ENCODE measurements at places on chromosomes 6 and 20.

GRCh38 chr6:43990275-43990626 is 137.0 kb downstream of the MRPL14 start:
- DNase-seq: no peak

GRCh38 chr6:136117081-136117480 is 133.0 kb downstream of the MTFR2 start:
- no peak for DNase-seq

DNA sequence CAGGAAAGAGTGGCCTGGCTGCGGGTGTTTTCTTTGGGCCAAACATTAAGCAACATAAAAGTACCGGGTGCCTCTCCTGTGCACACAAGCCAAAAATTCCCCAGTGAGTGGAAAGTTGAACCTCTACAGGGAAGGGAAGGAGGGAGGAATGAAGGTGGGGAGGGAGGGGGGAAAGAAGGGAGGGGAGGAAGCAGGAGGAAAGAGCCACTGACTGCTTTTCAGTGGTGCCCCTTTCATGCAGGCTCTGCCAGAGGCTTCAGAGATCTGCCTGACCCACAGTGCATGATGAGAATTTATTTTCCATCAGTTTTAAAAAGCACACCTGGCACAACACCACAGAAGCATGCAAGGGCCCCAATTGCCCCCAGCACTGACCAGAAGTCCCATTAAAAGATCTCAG is 27.5 kb upstream of the AVP start:
- DNase-seq: no peak

DNA sequence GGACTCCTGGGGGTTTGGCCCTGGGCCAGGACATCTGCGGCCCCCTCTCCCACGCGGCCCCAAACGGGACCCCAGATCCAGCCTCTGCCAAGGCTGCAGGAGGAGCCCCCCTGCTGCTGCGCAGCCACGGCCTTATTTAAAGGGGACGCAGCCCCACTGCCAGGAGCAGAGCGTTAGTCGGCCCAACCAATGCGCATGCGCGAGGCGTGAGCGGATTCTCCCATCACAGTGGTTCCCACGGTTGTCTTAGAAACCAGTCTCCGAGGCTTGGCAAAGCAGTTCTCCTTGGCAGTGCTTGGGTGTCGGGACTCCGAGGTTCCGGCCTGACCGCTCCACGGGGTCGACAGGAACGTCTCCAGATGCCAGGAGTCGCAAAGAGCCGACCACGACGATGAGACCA is 288.3 kb upstream of the ZNF337 start:
- no peak for DNase-seq

DNA sequence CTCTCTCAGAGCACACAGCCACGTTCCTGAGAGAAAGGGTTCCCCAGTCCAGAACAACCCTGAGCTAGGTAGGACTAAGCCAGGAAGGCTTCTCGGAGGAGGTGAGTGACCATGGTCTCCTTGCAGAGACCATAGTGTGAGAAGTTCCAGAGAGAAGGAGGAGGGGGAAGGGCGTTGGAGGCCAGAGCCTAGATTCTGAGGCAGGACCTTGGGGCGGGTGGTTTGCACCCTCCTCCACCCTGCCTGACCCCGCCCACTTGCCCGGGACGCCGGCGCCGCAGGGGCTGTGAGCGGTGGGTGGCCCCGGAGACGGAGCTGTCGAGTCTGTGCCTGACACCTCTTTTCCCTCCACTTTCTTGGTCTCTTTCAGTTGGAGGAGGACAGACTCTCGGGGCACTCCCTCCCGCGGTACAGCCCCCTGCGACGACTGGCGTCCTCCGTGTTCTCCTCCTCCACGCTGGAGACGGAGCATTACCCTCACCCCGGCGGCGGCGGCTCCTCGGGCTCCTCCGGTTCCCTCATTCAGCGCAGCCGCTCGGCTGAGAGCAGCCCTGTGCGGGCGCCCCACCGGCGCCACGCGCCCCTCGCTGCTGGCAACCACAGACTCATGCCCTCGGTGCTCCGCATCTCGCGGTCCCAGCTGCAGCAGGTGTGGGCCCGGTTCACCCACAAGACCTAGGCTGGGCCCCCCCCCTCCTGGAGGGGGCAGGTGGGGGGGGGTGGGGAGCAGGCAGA is 26.2 kb downstream of the TTBK1 start:
- DNase-seq: no peak

DNA sequence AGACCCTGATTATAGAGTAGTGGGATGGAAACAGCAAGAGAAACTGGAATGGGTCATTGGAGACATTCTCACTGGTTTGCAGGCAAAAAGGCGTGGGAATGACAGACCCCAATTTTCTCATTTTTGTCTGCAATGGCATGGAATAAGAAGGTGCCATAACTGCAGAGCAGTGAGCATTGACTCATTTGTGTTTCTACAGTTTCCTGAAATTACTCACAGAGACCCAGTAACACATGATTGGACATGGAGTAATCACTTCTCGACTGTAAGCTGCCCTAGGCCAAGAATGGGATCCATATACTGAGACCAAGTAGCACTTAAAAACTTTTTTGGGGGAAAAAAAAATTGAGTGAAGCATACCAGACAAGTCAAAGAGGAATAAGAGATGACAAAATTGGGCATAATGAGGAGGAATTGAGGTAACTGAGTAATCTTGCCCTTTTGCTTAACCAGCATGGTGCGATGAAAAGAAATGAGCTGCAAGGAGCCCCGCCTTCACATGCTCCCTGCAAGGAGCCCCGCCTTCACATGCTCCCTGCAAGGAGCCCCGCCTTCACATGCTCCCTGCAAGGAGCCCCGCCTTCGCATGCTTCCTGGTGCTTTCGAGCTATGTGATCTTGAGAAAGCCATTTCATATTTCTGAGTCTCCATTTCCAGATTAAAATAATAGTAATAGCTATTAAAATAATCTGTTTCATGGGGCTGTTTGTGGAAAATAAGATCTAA is 44.1 kb downstream of the NHSL1 start:
- no peak for DNase-seq

- no peak for DNase-seq
Measured at GRCh38 chr6:77231438-77232305, 231.6 kb downstream of the HTR1B start.

GRCh38 chr6:166500246-166500645 is 86.2 kb downstream of the RAMACL start:
- DNase-seq: no peak

- DNase-seq: no peak
Measured at GRCh38 chr20:64100566-64100888, 6.8 kb downstream of the NPBWR2 start.

DNA sequence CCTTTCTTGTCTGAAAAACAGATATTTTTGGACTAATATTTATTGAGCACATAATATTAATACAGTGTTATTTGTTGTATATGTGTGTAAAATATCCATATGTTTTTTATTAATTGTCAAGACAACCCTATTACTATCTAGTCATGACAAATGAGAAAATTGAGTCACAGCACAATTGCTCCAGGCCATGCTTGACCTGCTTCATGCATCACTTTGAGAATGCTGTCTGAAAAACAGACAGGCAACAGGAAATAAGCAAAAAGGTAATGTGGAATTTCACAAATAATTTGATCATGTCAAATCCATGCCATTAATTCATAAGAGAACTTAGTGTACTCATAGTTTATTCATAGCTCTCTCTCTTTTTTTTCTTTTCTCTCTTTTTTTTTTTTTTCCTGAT is 246.5 kb downstream of the RIMS1 start:
- DNase-seq: no peak

GRCh38 chr6:6584310-6585002 is 4.1 kb upstream of the LY86 start:
- no peak for DNase-seq

- no peak for DNase-seq
Measured at GRCh38 chr6:116047173-116047933, 13.3 kb downstream of the FRK start.

DNA sequence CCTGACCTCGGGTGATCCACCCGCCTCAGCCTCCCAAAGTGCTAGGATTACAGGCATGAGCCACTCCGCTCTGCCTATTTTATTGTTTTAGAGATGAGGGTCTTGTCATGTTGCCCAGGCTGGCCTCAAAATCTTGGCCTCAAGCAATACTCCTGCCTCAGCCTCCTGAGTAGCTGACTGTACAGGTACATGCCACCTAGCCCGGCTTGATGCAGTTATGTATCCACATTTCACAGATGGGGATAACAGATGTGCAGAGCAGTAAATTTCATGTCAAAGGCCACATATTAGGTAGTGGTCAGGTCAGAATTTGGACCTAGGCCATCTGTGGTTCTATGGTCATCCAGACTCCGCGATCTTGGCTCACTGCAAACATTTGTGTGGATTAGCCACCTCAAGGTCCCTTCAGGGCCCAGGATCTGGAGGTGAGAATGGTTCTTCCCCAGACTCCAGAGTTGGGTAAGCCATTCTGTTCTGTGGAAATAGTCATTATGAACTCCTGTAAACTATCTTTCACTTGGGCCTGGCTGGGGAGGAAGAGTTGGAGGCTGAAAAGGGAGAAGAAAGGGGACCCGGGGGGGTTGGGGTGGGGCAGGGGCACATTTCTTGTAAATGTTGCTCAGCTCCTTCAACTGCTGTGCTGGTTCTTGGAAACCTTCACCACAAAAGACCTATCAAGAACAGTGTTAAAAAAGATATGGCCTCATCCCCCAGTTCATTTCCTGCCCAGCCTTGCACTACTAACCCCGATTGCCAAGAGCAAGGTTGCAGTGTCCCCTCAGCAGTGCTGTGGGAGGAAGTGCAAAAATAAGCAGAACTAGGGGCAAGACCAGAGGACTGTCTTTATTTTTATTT is 13.0 kb downstream of the PIM1 start:
- DNase-seq: no peak

DNA sequence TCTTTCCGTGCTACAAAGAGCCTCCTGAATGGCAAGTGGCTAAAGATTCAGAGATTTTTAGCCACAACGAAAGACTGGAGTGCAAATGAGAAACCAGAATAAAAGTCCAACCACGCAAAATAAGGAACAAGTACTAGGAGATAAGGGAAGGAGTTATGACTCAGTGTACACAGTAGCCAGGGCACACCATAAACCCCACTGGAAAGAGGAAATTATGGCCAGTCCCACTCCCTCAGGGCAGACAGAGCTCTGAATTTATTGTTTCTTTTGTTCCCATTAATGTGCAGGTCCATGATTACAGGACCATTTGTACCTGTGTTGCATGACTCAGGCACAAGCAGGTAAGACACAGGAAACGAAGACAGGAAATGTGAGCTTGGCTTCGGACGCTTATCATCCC is 150.3 kb upstream of the PREP start:
- no peak for DNase-seq

DNA sequence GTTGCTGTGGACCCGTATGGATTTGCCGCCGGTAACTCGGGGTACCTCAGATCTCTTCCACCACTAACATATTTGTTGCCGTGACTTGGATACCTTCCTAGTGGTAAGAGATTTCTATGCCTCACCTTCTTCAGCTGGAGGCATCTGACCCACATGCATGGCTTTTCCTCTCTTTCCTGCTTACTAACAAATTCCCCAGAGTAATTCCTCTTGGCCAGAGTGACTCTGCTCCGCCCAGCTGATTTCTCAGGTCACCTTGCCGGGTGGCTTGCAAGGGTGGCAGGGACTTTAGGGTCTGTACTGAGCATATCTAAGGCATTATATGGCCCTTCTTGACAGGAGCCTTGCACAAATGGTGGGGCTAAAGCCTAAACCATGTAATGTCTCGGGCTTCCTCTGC is 38.2 kb downstream of the FAM184A start:
- DNase-seq: no peak

DNA sequence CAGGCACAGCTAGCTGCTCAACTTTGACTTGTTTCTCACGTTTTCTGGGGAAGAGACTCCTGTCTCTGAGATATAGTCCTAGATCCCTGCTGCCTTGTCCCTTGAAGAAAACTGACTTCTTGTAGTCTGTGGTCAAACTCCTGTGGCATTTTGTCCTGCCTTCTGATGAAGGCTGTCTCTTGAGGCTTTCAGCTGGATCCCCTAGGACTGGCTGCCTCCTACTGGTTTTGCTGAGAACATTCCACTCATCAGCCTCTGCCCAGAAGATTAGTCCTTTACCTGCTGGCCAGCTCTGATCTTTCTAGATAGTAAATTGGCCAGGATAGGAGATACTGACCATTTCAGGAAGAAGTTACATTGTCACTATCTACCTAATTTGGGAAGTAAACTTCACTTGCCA is 71.9 kb upstream of the CNR1 start:
- peak; percentile 34 for DNase-seq

- no peak for DNase-seq
Measured at GRCh38 chr6:30091577-30092381, 16.2 kb upstream of the RNF39 start.

DNA sequence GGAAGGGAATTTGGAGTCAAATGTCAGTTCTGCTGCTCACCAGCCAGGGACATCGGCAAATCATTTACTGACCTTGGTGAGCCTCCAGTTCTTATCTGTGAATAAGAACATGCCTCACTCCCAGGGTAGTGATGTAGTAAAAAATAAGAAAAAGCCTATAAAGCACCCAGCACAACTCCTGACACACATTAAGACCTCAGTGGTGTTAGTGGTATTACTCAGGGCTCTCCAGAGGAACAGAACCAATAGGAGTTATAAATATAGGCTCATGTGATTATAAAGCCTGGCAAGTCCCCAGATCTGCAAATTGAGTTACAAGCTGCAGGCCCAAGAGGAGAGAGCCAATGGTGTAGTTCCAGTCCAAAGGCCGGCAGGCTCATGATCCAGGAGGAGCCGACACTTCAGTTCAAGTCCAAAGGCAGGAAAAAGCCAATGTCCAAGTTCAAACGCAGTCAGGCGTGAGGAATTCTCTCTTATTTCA is 71.3 kb upstream of the EYA2 start:
- no peak for DNase-seq

All from WERI-Rb-1 (cell line).